ENCODE measurements at places on chromosomes 3 and 15. TPM values are rescaled to one million over a fixed set of nuclear protein-coding genes. Genes with fewer than 3 reads are reported as not detected.

TTLL3 gene
- total RNA-seq = 30.3 TPM

ANKUB1 gene
- total RNA-seq = not detected

C2CD4A gene
- total RNA-seq = not detected

HTR3E gene
- total RNA-seq = not detected

TMEM40 gene
- 3.8 TPM for total RNA-seq

MEF2A gene
- total RNA-seq = 160 TPM

PGBD4 gene
- 1.7 TPM for total RNA-seq

CCR5 gene
- 0.40 TPM for total RNA-seq

P2RY14 gene
- total RNA-seq = 3.2 TPM

SCAMP5 gene
- 1.9 TPM for total RNA-seq

WDR93 gene
- total RNA-seq = not detected

Data from heart left ventricle (tissue), 16 donors.